ENCODE measurements at places on chromosomes 6 and 20.

- DNase-seq = no peak
These were observed 2.7 kb downstream of the KCNB1 start for GRCh38 chr20:49479785-49480184.

DNA sequence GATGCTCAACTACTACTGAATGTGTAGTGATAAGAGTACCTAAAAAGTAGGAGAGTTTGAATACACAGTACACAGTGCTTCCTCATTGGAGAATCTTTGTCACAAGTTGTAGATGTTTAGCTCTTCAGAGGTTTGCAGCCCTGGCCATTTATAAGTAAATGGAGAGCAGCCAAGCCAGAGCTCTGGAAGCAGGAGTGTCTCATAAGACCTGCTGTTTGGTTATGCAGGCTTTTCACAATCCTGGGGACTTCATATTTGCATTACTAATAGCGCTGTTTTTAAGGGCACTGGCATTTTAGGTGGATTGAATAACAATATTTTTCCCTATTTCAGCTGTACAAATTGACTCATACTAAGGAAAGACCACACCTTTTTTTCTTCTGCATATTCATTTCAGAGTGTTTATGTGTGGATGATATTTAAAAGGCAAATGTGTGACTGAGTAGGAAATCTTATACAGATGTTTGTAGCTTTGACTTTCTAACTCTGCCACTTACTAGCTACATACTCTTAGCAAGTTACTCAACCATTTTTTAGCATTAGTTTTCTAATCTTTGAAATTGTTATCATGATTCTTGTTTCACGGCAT is 730.5 kb upstream of the MAP3K7 start:
- no peak for DNase-seq

- DNase-seq = no peak
These were observed 6.2 kb downstream of the TCEA2 start for GRCh38 chr20:64069209-64069613.

DNA sequence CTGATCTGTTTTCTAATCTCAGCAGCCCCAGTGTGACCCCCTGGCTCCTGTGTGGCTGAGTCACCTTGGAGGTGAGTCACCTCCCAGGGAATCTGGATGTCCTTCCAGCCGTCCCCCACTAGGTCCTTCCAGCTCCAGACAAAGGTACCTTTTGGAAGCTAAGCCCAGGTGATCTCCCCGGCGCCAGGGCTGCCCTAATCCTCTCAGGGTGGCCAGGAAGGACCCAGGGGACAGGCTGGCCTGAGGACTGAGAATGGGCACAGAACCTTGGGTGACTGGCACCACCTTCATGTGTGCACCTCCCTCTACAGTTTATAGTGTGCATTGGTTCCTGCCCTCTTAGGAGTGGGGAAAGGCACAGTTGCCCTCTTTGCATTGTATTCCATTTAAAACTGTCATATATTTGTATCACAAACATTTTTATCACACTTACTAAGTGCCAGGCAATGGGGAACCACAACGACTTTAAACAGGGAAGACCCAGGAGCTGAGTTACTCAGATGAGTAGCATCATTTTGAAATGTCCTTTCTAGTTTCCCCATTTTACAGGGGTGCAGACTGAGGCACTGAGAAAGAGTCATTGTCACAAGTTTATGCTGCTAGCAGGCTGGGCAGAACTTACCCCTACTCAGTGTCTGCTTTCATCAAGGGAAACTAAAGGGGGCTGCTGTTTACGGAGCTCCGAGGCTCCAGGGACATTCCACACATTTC is 2.6 kb upstream of the BPIFB4 start:
- DNase-seq = no peak

GRCh38 chr20:33584976-33585375 is 77.2 kb upstream of the C20orf144 start:
- DNase-seq = no peak

DNA sequence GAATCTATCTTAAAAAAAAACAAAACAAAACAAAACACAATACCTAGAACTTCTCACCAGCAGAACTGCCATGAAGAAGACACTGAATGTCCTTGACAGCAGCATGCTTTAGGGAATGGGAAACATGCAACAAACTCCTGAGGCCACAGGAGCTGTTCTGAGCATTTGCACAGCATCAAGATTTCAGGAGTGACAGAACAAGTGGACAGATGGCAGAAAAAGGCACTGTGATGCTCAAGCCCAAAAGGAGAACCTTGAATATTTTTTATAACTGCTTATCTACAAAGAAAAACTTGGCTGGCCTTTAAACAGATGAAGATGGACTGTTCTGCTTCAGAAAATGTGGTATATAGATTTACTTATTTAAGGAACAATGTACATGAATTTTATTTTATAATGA is 158.9 kb downstream of the RALGAPA2 start:
- no peak for DNase-seq

GRCh38 chr6:81204731-81205130 is 547.8 kb downstream of the TENT5A start:
- DNase-seq = no peak

DNA sequence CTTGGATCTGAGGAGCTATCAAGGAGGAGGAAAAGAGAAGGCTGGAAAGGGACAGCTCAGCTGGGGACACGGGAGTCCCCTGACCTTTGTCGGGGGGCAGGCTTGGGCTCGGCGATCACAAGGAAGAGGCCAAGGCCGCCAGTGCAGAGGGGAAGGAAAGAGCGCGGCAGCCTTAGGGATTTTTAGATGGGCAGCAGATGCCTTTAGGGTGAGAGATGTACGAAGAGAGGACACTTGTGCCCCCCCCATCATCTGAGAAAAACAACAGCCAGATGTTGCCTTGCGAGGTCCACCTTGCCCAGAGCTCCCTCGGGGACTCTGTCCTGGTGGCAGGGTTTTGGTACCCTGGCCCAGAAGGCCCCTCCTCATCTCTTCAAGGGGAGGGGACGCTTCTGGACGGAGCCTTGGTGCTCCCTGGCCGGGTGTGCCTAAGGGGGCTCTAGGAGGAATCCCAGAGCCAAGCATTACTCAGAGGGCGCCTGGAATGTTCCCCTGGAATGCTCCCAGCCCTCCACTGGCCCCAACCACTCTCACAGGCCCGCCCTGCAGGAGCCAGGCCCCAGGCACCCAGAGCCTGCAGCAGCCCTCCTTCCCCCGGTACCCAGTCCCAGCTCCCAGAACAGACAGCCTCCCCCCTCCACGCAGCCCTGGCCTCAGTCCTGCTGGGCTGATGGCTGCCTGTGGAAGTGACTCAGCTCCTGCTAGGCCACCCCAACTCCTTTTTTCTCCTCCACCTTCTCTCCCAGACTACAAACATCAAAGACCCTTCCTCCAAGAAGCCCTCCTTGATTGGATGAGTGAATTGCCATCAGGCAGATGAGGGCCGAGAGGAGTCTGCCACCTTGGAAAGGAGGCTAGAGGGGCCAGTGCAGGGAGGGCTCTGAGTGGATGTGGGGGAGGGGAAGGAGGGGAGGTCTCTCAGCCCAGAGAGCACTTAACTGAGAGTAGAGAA is 1.8 kb downstream of the ADAM33 start:
- no peak for DNase-seq

GRCh38 chr6:97150932-97151331 is 132.1 kb downstream of the MMS22L start:
- no peak for DNase-seq

DNA sequence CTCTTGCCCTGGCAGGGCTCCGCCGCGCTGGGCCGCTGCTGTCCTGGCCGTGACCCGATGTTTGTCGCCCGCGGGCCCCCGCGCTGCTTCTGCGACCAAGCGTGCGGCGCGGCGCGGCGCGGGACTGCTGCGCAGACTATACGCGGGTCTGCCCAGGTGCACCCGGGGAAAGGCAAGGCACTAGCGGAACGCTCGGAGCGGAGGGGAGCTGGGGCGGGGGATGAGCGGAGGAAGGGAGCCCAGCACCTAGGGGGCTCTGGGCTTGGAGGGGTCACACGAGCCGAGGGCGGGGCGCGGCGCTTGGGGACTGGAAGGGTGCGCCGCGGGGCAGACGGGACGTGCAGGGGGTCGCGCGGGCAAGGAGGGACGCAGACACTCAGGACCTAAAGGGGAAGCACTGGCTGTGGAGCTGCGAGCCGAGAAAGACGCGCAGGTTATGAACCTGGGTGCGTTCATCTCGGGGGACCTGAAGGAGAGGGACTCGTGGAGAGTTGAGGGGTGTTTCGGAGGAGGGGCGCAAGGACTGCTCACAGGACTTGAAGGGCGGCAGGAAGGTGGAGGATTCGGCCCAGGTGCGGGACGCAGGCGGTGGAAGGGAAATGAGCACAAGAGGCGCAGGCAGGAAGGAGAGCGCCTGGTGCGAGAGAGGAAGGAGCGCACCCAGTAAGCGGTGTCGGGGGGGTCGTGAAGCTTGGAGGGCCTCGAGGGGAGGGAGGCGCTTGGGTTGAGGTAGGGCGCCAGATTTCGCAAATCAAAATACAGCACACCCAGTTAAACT is 40.8 kb upstream of the ZNFX1 start:
- DNase-seq = no peak

DNA sequence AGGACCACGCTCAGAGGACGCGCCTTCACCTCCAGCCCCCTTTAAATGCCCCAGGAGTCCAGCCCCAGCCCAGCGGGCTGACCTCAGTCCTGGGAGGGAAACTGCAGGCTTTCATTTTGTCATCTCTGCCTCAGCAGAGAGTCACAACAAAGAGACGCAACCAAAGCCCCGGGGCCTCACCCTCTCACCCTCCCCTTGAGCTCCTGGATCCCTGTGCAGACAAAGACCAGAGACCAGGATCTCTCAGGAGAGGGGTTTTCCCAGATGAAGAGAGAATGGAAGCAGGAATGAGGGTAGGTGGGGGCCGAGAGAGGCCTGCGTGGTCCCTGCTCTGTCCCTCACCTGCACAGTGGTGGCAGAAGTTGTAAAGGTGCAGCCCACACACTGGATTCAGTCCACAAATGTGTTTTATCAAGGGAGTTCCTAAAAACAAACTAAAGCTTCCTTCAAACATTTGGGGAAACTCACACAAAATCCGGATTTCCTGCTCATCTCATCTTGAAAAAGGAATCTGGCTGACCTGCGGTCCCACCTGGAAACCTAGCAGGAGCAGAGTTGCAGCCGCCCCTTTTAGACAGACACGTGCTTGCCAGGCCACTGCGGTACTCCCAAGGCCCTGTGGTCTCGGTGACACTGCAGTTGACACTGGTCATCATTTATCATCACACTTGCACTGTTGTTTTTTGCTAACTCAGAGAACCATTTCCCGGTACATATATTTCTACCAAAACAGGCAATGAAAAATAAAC is 27.1 kb downstream of the PTGIS start:
- DNase-seq = no peak

DNA sequence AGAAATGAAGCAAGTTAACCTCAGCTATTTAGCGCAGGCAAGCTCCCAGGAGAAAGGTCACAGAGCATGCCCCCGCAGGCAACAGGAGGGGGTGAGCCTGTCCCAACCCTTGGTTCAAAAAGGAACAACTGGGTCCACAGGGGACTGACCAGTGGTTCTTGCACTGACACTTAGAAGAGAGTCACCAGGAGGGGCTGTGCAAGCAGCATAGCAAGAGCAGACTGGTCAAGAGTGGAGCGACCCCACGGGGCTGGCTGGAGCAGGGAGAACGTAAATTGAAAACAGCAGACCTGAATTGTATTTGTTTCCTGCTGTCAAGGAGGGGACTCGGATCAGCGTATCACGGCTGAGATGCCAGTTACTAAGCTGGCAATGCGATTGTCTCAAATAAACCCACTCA is 32.8 kb downstream of the GABRR1 start:
- no peak for DNase-seq

GRCh38 chr6:31900917-31901414 is 920 bp downstream of the ZBTB12 start:
- DNase-seq = no peak

- no peak for DNase-seq
These were observed 37.0 kb downstream of the RANBP9 start for GRCh38 chr6:13674533-13675190.

- no peak for DNase-seq
These were observed 212.7 kb downstream of the TMEM242 start for GRCh38 chr6:157110607-157111006.

- no peak for DNase-seq
These were observed 145.8 kb downstream of the PTPRT start for GRCh38 chr20:43043887-43044286.

DNA sequence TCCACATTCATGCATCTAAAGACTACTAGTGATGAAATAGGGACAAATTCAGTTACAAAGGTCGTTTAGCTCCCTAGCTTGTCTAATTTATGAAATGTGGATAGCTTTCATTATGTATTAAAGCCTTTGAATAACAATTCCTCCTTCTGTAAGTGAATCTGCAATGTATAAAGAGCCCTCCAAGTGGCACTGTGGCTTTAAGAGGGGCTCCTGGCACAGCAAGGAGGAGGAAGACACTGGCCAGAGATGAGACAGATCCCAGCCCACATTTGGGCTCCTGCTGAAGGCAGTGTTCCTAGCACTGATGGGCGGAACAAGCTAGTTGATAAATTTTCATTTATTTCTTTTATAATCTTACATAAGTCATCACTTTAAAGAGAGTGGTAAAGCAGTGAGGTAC is 17.6 kb upstream of the FUCA2 start:
- no peak for DNase-seq

- no peak for DNase-seq
These were observed 182.2 kb downstream of the SLC16A10 start for GRCh38 chr6:111269401-111269970.

DNA sequence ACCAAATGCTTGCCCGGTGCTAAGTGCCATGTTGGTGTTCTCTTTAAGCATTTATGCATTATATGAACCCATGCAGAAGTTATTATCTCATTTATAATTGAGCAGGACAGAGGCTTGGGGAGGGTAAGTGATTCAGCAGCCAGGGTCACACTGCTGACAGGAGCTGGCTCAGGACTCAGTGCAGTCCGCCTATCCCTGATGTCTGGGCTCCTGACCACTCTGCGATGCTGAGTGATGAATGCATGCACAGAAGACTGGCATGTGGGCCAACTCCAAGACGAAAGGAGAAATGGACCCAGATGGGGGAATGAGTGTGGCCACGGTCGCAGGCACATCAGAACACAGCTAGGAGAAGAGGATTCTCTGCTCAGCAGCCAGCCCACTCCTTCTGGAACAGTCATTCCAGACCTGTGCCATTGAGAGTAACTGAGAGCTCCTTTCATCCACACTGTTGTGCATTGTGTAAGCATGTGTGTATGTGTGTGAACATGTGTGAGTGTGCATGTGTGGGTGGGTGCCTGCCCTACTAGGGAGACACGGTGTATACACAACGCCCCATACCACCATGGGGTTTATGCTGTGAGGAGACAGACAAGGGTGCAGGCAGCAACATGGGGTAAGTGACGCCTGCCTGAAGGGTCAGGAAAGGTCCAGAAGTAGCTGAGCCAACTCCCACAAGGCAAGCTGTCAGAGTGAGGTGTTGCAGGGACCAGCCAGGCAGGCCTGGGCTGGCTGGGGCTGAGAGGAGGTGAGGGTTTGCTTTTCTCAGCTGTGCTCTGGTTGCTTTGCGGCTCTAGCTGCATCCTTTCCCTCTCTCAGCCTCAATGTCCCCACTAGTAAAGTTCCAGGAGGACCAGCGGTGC is 97.8 kb upstream of the PMEPA1 start:
- DNase-seq = no peak
